ENCODE measurements at places on chromosomes 12 and 14. TPM values are rescaled to one million over a fixed set of nuclear protein-coding genes. Genes with fewer than 3 reads are reported as not detected.

- no peak for DNase-seq
Measured at GRCh38 chr12:11703378-11703777, 53.9 kb downstream of the ETV6 start.

The SUOX gene
- 48.1 TPM for polyA plus RNA-seq

The OR6C74 gene
- not detected for polyA plus RNA-seq

The HOXC5 gene
- polyA plus RNA-seq: 1.4 TPM

GRCh38 chr14:78785265-78785664, 615.1 kb downstream of the NRXN3 start:
- DNase-seq: no peak

The ZDHHC22 gene
- polyA plus RNA-seq: 0.35 TPM

- DNase-seq: no peak
Measured at GRCh38 chr12:107145397-107145796, 52.0 kb upstream of the CRY1 start.

The FAM90A1 gene
- 2.0 TPM for polyA plus RNA-seq

The CRY1 gene
- 28.5 TPM for polyA plus RNA-seq

DNA sequence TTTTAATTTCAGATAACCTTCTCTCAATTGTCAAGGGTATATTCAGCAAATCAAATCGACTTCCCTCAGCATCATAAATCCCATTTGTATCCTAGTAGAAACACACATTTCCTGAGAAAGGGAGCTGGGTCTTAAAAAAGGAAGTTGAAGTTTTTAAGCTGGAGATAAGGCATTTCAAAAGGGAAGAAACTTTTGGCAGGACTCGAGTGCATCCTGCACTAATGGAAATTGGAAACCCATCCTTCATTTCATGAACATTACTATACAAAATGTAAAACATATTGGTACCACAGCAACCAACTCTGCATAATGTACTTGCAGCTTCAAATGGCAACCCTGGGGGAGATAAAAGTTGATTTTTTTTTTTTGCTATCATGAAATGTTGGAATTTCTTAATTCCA, 23.7 kb upstream of the TMCC3 start:
- no peak for DNase-seq

The TAS2R46 gene
- polyA plus RNA-seq: not detected

The TM7SF3 gene
- polyA plus RNA-seq: 108 TPM

The CLEC4C gene
- not detected for polyA plus RNA-seq

GRCh38 chr12:105167346-105167745, 59.8 kb downstream of the WASHC4 start:
- DNase-seq: no peak

The UNC79 gene
- polyA plus RNA-seq: 0.82 TPM

- DNase-seq: no peak
Measured at GRCh38 chr12:1977109-1977508, 27.1 kb downstream of the DCP1B start.

The IGF1 gene
- 5.3 TPM for polyA plus RNA-seq

- no peak for DNase-seq
Measured at GRCh38 chr12:71584356-71584755, 79.3 kb downstream of the ZFC3H1 start.

The SIX4 gene
- 6.9 TPM for polyA plus RNA-seq

DNA sequence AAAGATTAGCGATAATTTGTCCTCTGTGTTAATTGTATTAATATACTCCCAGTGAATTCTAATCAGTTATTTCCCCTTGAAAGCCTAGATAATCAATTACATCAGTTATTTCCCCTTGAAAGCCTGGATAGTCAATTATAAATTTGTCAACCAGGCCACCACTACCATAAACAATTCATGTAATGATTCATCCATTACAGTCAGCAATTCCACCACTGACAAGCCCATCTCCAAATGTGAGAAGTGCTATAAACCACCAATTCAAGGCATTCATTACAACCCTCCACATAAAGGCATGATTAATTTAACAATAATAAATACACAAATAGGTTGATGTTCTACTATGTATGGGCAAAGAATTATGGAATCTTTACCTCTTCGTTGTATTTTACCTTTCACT, 40.9 kb downstream of the INTS13 start:
- DNase-seq: no peak

GRCh38 chr14:102902086-102902485, 20.4 kb upstream of the AMN start:
- DNase-seq: no peak

- DNase-seq: no peak
Measured at GRCh38 chr12:92466391-92467305, 236.1 kb upstream of the PLEKHG7 start.

DNA sequence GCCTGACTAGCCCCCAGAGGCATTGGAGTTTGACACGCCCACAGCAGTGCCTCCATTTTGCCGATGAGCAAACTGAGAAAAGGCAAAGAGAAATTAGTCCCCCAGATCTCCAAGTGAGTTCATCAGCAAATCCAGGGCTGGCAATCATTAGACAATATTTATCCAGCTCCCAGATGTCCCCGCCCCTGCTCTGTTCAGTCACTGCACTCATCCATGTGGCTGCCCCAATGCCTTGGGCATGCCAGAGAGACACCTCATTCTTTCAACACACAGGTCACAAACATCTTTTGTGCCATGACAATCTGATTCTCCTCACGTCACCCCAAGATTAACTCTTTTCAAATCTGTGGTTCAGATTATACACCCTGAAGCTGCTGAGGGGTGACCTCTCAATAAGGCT, 43.5 kb downstream of the DPF3 start:
- no peak for DNase-seq

DNA sequence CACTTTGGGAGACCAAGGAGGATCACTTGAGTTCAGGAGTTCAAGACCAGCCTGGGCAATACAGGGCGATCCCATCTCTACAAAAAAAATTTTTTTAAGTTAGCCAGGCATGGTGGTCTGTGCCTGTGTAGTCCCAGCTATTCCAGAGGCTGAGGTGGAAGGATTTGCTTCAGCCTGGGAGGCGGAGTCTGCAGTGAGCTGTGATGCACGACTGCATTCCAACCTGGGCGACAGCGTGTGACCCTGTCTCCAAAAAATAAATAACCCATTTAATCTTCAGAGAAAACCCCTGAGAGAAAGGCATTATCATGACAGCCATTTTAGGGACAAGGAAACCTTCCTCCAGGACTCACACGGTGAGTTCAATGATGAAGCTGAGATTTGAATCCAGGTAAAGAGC, 3.7 kb upstream of the FKBP4 start:
- no peak for DNase-seq

- DNase-seq: no peak
Measured at GRCh38 chr14:102196039-102196901, 56.6 kb downstream of the WDR20 start.

Measured in right renal cortex interstitium (tissue), 3 donors.